Progenitor cell of endocrine pancreas (in vitro differentiated cells): ENCODE measurements at places on chromosomes 1 and 21. TPM values are rescaled to one million over a fixed set of nuclear protein-coding genes. Genes with fewer than 3 reads are reported as not detected.

DNA sequence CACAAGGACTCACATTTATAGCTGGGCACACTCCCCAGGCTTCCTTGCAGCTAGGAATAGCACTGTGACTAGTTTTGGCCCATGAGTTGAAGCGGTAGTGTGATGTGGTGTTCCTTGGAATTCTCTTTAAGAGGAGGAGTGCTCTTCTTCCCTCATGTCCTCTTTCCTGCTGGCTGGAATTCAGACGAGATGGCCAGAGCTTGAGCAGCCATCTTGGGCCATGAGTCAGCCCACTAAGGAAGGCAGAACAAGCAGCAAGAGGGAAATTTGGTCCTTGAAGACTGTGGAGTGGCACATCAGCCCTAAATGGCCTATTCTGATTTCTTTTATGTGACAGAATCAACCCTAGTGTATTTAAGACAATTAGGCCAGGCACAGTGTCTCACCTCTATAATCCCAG is 20.0 kb downstream of the HTR6 start:
- no peaks in the 10 kb centered on the region for H3K27me3 ChIP-seq
- H3K4me3 ChIP-seq, result no peak overlapping the region
- H3K4me1 ChIP-seq, result no peaks in the 10 kb centered on the region
- no peak overlapping the region for H3K27ac ChIP-seq
- H3K36me3 ChIP-seq, result peaks cover 2% of the 10 kb centered on the region
- no peak for DNase-seq

DNA sequence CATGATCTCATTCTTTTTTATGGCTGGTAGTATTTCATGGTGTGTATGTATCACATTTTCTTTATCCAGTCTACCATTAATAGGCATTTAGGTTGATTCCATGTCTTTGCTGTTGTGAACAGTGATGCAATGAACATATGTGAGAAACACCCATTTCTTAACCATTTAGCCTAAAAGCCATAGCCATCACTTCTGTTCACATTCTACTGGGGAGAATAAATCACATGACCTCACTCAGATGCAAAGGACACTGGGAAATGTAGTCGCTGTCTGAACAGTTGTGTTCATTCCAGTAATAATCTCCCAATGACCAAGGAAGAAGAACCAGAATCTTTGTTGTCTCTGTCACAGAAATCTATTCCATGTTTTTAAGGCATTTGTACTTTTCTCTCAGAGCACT is 15.1 kb upstream of the PLA2G2E start:
- H3K27ac ChIP-seq, result no peak overlapping the region
- no peak for DNase-seq
- no peaks in the 10 kb centered on the region for H3K27me3 ChIP-seq
- peaks cover 7% of the 10 kb centered on the region for H3K4me1 ChIP-seq

DNA sequence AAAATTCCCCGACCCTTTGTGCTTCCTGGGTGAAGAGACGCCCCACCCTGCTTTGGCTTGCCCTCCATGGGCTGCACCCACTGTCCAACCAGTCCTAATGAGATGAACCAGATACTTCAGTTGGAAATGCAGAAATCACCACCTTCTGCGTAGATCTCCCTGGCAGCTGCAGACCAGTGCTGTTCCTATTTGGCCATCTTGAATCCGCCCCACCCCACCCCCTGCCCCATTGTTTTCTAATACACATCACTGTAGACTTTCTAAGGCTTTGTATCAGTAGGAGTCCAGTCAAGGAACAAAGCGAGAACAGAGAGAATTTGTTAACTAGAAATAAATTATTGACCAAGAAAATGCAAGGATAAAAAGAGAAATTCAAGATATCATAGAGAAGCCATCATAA is 178.2 kb downstream of the KCNK2 start:
- no peak for DNase-seq
- no peaks in the 10 kb centered on the region for H3K36me3 ChIP-seq
- H3K4me3 ChIP-seq, result no peak overlapping the region
- H3K27me3 ChIP-seq, result no peaks in the 10 kb centered on the region

GRCh38 chr1:109788695-109789521 is 25.2 kb upstream of the EPS8L3 start:
- no peak for DNase-seq
- no peak overlapping the region for H3K27ac ChIP-seq
- H3K4me1 ChIP-seq, result peaks cover 22% of the 10 kb centered on the region
- H3K27me3 ChIP-seq, result no peaks in the 10 kb centered on the region
- H3K36me3 ChIP-seq, result no peaks in the 10 kb centered on the region

GRCh38 chr1:87226341-87226760 is 102.3 kb upstream of the LMO4 start:
- no peak overlapping the region for H3K4me3 ChIP-seq
- no peaks in the 10 kb centered on the region for H3K36me3 ChIP-seq
- no peak overlapping the region for H3K27ac ChIP-seq
- DNase-seq, result no peak

- H3K27me3 ChIP-seq, result peaks cover 11% of the 10 kb centered on the region
- H3K4me3 ChIP-seq, result no peak overlapping the region
- no peaks in the 10 kb centered on the region for H3K36me3 ChIP-seq
- DNase-seq, result no peak
- no peak overlapping the region for H3K27ac ChIP-seq
- no peaks in the 10 kb centered on the region for H3K4me1 ChIP-seq
Measured at GRCh38 chr1:13921190-13921589, 221.2 kb downstream of the PRDM2 start.

GRCh38 chr1:42034426-42034825 is 115.7 kb upstream of the HIVEP3 start:
- H3K4me3 ChIP-seq, result peak overlapping the region; percentile 82
- peaks cover 36% of the 10 kb centered on the region for H3K27me3 ChIP-seq
- H3K27ac ChIP-seq, result no peak overlapping the region
- H3K36me3 ChIP-seq, result no peaks in the 10 kb centered on the region
- no peak for DNase-seq

GRCh38 chr1:5990913-5991312 is 1.3 kb downstream of the NPHP4 start:
- peaks cover 6% of the 10 kb centered on the region for H3K4me1 ChIP-seq
- peaks cover 2% of the 10 kb centered on the region for H3K36me3 ChIP-seq
- peak overlapping the region; percentile 86 for H3K4me3 ChIP-seq
- peak overlapping the region; percentile 71 for H3K27ac ChIP-seq

DNA sequence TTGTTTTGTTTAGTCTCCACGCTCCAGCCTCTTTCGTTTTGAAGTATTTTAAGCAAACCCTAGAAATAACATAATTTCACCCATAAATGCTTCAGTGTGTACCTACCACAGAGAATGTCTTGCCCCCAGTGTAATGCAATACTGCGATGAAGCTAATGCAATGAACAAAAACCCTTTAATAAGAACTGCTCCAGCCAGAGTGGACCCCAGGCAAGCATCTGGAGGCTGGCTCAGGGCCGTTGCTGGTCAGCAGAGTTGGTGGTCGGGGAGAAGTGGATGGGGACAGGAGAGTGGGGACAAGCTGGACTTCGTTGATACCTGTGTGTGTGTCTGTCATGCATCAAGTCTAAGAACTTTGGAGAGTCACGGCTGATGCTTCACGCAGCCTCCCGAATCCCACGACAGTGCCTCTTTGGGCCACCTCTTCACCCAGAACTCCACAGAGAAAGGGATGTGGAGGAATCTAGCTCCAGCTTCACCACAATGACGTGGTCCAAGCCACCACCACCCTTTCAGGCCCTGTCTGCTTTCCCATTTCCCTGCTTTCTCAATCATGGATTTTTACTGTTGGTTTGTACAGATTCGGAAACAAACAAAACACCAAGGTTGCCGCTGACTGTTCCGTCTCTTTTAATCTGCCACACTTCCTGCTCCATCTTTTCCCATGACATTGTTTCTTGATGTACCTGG is 108.6 kb upstream of the ERRFI1 start:
- DNase-seq, result no peak
- no peaks in the 10 kb centered on the region for H3K27me3 ChIP-seq
- no peak overlapping the region for H3K4me3 ChIP-seq
- H3K36me3 ChIP-seq, result no peaks in the 10 kb centered on the region

DNA sequence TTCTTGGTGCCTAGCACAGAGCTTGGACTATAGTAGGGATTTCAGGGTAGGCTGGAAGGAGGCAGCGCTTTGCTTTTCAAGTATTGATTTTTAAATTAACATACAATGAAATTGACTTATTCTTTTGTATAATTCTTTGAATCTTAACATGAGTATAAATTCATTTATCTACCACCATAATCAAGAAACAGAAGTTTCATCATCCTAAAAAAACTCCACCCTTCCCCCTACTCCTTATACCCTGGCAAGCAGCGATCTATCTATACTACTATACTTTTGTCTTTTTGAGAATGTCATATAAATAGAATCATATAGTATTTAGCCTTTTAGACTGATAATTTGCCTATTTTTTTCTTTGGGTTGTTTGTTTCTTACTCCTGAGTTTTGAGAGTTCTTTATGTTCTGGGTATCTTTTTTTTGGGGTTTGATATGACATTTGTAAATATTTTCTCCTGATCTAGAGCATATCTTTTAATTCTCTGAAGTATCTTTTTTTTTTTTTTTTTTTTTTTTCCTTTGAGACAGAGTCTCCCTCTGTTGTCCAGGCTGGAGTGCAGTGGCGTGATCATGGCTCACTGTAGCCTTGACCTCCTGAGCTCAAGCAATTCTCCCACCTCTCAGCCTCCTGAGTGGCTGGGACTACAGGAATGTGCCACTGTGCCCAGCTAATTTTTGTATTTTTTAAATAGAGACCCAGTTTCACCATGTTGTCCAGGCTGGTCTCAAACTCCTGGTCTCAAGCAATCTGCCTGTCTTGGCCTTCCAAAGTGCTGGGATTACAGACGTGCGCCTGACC is 6.4 kb downstream of the RPS6KC1 start:
- no peak for DNase-seq
- H3K27ac ChIP-seq, result no peak overlapping the region
- H3K27me3 ChIP-seq, result no peaks in the 10 kb centered on the region
- H3K36me3 ChIP-seq, result peaks cover 4% of the 10 kb centered on the region

DNA sequence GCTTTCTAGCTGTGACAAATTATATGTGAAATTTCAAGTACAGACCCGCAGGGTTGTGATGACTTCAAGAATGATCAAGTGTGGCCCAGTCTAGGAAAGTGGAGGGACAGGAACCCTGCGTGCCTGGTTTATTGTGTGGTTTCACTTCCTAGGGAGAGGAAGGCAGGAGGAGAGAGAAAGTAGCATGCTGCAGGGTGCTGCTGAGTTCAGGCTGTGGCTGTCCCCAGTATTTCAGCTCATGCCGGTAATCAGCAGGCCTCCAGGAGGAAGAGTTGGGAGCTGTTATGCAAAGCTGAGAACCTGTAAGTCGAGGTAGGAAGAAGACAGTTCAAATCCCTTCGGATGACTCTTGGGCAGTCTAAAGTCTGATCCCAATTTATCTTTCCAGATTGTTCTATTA is 140.4 kb downstream of the ROR1 start:
- no peak overlapping the region for H3K27ac ChIP-seq
- peaks cover 1% of the 10 kb centered on the region for H3K36me3 ChIP-seq
- no peaks in the 10 kb centered on the region for H3K27me3 ChIP-seq
- H3K4me1 ChIP-seq, result peaks cover 74% of the 10 kb centered on the region

DNA sequence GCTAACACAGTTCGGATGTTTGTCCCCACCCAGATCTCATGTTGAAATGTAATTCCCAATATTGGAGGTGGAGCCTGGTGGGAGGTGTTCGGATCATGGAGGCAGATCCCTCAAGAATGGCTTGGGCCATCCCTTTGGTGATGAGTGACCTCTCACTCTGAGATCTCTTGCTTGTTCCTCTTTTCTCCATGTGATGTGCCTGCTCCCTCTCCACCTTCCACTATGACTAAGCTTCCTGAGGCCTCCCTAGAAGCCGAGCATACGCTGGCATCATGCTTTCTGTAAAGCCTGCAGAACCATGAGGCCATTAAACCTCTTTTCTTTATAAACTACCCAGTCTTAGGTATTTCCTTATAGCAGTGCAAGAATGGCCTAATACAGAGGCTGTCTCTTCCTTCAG is 8.1 kb upstream of the PLA2G5 start:
- peaks cover 3% of the 10 kb centered on the region for H3K27me3 ChIP-seq
- H3K27ac ChIP-seq, result no peak overlapping the region
- no peaks in the 10 kb centered on the region for H3K36me3 ChIP-seq

DNA sequence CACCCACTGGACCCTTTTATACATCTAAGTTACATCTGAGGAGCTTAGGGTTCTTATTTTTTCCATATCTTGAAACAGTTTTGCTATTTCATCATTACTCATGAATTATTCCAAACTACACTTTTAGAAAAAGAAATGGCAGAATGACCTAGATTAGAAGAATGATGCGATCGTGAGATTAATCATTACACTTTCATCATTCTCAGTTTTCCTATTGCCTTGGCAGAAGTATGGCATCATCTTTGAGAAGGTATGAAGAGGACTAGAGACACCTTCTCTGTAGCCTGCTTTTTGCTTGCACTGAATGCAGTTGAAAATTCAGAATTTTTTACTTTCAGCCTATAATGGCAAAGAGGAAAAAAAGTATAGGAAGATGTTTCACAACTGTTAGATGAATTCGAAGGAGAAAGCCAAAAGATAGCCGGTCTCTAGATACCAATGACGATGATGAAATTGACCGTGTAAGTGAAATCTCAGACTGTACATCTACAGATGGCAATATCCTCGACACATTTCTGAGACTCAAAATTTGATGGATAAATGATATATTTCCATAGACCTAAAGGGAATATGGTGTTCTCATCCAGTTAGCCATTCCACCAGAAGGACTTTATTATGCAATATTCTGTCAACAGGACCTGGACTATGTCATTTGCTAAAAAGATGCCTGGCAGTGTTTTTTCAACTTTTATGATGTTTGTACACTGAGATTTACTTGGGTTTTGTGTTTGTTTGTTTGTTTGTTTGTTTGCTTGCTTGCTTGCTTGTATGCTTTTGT is 191.8 kb downstream of the TOMM20 start:
- H3K4me1 ChIP-seq, result no peaks in the 10 kb centered on the region
- H3K27me3 ChIP-seq, result no peaks in the 10 kb centered on the region
- no peaks in the 10 kb centered on the region for H3K36me3 ChIP-seq
- DNase-seq, result no peak
- no peak overlapping the region for H3K4me3 ChIP-seq

DNA sequence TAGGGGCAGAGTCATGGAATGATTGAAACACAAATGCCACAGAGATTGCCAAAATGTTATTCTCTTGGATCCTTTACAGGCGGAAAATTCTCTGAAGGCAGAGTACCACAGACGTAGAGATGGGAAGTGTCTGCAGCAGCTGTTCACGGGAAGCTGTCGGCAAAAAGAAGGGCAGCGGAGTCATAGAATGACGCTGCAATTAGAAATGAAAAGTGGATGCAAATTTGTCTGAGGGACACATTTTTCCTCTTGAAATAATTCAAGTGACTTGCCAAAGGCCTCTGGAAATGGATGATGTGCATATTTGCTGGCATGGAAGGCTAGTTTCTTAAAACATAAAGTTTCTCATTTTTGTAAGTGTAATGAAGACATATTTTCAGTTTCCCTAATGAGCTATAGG is 77.5 kb upstream of the PLD5 start:
- no peak for DNase-seq
- peaks cover 2% of the 10 kb centered on the region for H3K4me1 ChIP-seq
- peaks cover 3% of the 10 kb centered on the region for H3K36me3 ChIP-seq
- no peak overlapping the region for H3K27ac ChIP-seq
- H3K27me3 ChIP-seq, result peaks cover 4% of the 10 kb centered on the region

The REN gene
- total RNA-seq, result not detected in 2 replicates

The OR2L5 gene
- not detected in 2 replicates for total RNA-seq

The ERICH3 gene
- 1.1 and 1.5 TPM in 2 replicates for total RNA-seq

The CCDC17 gene
- 5.8 and 6.1 TPM in 2 replicates for total RNA-seq

The OR14K1 gene
- total RNA-seq, result 0.33 TPM in 1 of 2 replicates, not detected in the other

The UMODL1 gene
- 0.19 TPM in 1 of 2 replicates, not detected in the other for total RNA-seq

The SELL gene
- 0.16 and 0.69 TPM in 2 replicates for total RNA-seq

The CDC42BPA gene
- total RNA-seq, result 32.7 and 35.3 TPM in 2 replicates

The RNU1-4 gene
- total RNA-seq, result 3,923 and 3,957 TPM in 2 replicates

The CD1E gene
- total RNA-seq, result not detected in 2 replicates

The TIE1 gene
- 0.53 and 1.2 TPM in 2 replicates for total RNA-seq
